ENCODE measurements at places on chromosomes 3 and 15.

- no peak for DNase-seq
Measured at GRCh38 chr3:162738784-162739183, 1242.2 kb downstream of the OTOL1 start.

- no peak for DNase-seq
Measured at GRCh38 chr3:58234516-58234931, 3.1 kb upstream of the ABHD6 start.

GRCh38 chr3:76078101-76078500, 292.8 kb upstream of the ZNF717 start:
- no peak for DNase-seq

- no peak for DNase-seq
Measured at GRCh38 chr15:55902981-55903380, 90.4 kb downstream of the NEDD4 start.

GRCh38 chr15:66789029-66790025, 87.3 kb downstream of the SMAD6 start:
- DNase-seq, result no peak

- no peak for DNase-seq
Measured at GRCh38 chr3:95613993-95614392, 1200.4 kb upstream of the EPHA6 start.

- DNase-seq, result peak; percentile 95
Measured at GRCh38 chr3:99128725-99129505, 227.4 kb upstream of the DCBLD2 start.

DNA sequence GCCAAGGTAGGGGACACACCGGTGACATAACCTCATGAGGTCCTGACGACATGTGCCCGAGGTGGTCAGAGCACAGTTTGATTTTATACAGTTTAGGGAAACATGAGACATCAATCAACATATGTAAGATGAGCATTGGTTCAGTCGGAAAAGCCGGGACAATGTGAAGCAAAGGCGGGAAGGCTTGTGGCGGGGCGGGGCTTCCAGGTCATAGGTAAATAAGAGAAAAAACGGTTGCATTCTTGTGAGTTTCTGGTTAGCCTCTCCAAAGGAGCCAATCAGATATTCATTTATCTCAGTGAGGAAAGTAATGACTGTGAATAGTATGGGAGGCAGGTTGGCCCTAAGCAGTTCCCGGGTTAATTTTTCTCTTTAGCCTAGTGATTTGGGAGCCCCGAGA, 271.7 kb upstream of the ATP10A start:
- DNase-seq, result no peak

- DNase-seq, result no peak
Measured at GRCh38 chr3:83956431-83956830, 1002.4 kb upstream of the CADM2 start.

DNA sequence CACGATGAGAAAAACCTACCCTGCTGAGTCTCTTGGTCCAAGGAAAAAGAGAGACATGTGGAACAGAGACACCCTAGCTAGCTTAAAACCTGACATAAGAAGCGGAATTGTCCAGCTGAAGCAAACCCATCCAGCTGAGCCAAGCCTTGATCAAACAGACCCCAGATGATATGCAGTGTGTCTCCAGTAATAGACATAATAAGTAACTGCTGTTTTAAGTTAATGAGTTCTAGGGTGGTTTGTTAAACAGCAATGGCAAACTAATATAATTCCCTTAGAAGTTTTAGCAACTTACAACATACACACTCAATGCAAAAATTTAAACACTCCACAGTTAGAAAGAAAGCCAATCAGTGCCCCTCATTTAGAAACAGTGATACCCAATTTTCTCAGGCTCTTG, 26.8 kb upstream of the ZNF385D start:
- no peak for DNase-seq

GRCh38 chr15:47812470-47812999, 95.2 kb downstream of the SEMA6D start:
- DNase-seq, result no peak

GRCh38 chr15:91566141-91566540, 287.4 kb upstream of the SLCO3A1 start:
- DNase-seq, result no peak

DNA sequence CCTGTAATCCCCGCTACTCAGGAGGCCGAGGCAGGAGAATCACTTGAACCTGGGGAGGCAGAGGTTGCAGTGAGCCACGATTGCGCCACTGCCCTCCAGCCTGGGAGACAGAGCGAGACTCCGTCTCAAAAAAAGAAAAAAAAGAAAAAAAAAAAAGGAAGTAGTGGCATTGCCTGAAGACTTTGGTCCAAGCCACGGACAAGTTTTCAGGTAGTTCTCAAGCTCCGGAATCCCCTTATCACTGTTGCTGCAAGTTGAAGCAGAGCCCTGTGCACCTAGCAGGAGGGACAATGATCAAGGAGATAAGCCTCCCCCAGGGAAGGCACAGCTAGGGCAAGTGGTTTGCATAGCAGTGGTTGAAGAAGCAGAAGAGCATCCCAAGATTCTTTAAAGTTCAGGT, 97.6 kb downstream of the MEX3B start:
- no peak for DNase-seq

DNA sequence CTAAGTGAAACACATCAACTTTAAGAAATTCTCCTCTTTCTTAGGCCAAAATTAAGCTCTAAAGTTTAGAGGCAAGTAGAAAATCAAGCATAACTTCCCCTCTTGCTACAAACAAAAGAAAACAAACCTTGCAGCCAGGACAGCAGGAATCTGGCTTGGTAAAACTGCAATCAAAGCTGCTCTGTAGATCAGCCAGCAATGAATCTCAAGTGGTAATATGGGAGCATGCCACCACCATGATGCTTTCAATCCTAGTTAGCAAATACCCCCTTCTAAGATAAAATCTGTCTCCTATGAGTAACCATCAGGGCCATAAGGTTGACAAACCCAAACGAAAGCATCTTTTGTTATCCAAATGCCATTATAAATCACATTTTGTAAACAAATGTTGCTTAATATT, 208.3 kb upstream of the PLSCR5 start:
- no peak for DNase-seq

DNA sequence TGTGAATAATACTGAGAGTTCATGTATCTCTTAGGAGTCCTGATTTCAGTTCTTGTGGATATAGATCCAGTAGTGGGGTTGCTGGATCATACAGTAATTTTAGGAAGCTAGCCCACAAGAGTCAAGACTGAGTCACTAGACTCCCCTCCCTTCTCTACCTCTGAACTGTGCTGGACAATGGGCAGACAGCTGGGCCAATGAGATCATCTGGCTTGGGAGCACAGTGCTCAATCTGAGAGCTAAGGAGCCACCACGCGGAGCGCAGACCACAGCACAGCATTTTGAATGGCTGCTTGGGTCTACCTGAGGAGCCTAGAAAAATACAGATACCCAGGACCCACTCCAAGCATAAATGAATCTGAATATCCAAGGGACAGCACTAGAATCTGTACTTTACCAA, 32.5 kb downstream of the WNT5A start:
- no peak for DNase-seq

DNA sequence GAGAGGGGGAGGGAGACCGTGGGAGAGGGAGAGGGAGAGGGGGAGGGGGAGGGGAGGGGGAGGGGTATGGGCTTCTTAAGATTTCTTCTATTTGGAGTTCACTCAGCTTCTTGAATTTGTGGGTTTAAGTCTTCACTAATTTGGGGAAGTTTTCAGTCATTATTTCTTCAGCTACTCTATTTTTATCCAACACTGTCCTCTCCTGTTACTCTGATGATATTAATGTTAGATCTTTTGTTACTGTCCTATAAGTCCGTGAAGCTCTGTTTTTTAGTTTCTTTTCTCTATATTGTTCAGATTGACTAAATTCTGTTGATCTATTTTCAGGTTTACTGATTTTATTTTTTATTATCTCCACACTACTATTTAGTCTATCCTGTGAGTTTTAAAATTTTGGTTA, 351.5 kb upstream of the TPM1 start:
- no peak for DNase-seq

DNA sequence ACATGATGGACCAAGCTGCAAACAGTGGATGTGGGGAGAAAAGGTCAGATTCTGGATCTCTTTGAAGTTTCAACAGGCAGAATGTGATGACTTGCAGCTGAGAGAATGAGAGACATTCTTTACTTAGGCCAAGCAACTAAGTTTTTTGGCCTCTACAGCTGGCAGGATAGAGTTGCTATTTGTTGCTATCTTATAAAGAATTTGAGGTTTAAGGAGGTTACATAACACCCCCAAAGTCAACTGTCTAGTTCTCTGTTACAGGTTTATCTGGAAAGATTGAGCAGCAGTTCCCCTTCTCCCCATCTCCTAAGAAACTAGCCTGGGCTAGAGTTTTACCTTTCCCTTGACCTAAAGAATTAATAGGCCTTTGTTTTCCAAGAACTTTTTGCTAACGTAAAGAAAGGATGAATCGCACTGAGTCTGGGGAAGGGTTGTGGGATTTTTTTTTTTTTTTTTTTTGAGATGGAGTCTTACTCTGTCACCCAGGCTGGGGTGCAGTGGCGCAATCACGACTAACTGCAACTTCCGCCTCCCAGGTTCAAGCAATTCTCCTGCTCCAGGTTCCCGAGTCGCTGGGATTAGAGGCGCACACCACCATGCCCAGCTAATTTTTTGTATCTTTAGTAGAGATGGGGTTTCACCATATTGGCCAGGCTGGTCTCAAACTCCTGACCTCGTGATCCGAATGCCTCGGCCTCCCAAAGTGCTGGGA, 26.6 kb upstream of the SLMAP start:
- DNase-seq, result no peak

DNA sequence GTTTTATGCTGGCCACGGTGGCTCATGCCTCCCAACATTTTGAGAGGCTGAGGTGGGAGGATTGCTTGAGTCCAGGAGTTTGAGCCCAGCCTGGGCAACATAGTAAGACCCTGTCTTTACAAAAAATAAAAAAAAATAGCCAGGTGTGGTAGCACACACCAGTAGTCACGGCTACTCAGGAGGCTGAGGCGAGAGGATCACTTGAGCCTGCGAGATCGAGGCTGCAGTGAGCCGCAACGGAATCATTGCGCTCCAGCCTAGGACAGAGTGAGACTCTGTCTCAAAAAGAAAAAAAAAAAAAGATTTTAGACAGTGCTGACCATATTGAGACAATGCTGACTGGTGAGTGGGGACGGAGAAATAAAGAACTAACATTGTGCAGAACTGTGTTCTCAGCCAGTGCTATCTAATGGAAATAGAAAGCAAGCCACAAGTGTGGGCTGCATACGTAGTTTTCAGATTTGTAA, 67.2 kb downstream of the ST6GAL1 start:
- DNase-seq, result no peak

DNA sequence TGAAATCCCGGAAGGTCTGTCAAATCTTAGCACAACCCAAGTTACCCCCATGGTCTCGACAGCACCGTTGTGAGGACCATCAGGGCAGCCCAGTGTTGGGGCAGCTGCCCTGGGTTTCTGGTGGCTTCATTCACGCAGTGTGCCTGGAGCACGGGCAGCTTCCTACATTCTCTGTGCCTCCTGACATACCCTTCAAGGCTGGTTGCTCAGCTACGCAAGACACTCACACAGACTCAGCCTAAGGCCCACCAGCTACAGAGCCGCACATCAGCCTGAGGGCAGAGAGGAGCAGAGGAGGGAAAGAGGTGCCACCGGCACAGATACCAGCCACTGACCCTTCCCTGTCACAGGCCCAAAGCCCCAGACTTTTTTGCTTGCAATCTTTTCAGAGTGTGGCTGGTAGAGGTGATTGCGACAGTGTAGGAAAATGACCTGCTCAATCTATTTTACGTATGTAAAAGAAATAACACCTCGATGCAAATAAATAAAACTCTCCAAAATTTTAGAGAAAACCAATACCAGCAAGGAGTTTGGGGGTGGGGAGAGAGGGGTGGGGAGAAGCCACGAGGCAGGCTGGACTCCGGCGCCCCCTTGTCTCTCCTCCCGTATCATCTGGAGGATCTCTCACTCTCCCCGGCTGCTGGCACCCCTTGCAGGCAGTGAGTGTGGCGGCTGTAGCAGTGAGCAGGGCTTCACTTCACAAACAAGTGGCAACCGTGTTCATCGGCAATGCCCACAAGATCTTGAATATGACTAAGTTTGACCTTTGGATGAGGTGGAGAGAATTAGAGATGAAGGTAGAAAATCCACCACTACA, 12.7 kb downstream of the CSPG5 start:
- DNase-seq, result no peak

GRCh38 chr3:102225407-102226132, 209.2 kb upstream of the ZPLD1 start:
- peak; percentile 57 for DNase-seq

DNA sequence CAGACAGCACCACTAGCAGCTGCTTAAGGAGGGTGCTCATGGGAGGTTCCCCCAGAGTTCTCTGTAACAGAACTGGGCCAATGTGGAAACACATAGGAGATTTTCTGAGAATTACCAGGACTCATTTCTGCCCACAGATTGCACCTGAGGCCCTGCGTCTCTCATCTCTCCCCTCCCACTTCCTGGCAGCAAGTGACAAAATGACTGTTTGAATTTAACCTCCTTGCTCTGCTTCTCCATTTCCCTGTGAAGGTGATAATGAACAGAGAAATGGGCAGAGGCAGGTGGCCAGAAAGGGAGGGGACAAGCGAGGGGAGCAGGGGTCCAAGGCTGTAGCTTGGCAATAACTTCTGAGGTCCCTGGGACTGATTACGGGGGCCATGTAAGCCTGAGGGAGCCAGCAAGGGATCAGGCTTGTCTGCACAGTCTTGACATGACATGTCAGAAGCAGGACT, 8.0 kb downstream of the EPHB1 start:
- no peak for DNase-seq

GRCh38 chr15:26125664-26126063, 262.5 kb upstream of the ATP10A start:
- no peak for DNase-seq

- DNase-seq, result no peak
Measured at GRCh38 chr3:6315906-6316305, 545.0 kb upstream of the GRM7 start.

DNA sequence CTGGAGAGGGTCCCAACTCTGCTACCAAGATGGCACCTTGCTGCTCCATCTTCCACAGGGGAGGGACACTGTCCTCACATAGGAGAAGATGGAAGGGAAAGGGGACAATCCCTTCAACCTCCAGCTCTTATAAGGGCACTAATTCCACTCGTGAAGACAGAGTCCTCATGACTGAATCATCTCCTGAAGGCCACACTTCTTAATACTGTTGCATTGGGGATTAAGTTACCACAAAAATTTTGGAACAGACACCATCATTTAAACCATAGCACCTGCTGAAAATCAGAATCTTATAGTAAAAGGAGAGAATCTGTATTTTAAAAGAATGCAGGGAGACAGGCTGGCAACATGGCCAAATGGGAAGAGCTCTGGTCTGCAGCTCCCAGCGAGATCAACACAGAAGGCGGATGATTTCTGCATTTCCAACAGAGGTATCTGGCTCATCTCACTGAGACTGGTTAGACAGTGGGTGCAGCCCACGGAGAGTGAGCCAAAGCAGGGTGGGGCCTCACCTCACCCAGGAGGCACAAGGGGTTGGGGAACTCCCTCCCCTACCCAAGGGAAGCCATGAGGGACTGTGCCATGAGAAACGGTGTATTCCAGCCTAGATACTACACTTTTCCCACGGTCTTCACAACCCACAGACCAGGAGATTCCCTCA, 69.4 kb upstream of the LIPC start:
- DNase-seq, result no peak

- peak; percentile 57 for DNase-seq
Measured at GRCh38 chr3:176953106-176954060, 243.9 kb downstream of the TBL1XR1 start.

Measured in fibroblast of skin of left quadriceps (primary cell).